Left cardiac atrium (tissue), 4 donors: ENCODE measurements at places on chromosomes 16 and 17. TPM values are rescaled to one million over a fixed set of nuclear protein-coding genes. Genes with fewer than 3 reads are reported as not detected.

GRCh38 chr16:57029161-57030160, 40.1 kb downstream of the NLRC5 start:
- DNase-seq, result no peak

GDE1 gene
- total RNA-seq, result 93.7 TPM

DNA sequence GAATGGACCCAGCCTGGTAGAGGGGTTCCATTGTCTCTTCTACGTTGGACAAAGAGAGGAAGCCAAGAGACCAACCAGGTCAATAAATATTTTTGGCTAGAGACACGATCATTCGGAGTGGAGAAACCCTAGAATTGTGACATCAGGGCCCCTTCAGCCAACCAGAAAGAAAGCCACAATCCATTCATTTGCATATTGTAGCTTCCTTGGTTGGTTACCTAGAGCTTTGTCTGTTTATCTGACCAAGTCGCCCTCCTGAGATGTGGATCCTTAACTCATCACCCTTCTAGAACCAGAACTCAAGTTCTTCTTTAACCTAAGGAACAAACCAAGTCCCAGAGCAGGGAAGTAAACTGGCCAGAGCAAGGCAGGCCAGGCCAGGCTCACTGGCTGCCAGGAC, at the start of gene CCDC182:
Gene CCDC182, minus strand, starts transcription at position 58 of the 400 bp plus-strand sequence. Its CDS starts 27 bp downstream, at position 31.
- no peak for DNase-seq

- DNase-seq, result no peak
Measured at GRCh38 chr16:83928341-83929055, 24.5 kb upstream of the OSGIN1 start.

DNA sequence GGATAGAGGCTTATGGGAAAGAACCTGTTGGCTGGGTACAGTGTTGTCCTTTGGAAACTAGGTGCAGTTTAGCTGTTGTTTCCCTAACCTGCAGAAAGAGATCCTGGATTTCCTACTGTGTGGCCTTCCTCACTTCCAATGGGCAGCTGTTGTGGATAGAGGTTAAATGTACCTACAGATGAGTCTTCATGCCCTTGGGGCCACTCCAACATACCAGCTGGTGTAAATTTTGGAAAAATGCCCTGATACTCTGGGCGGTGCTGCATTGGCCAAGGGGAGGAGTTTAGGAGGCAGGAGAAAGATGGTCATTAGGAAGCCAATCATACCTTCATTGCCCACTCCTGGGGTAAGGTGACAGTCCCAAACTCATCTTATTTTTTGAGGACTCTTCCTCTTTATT, 70.2 kb downstream of the SNX11 start:
- no peak for DNase-seq

LHX1 gene
- not detected for total RNA-seq

DNA sequence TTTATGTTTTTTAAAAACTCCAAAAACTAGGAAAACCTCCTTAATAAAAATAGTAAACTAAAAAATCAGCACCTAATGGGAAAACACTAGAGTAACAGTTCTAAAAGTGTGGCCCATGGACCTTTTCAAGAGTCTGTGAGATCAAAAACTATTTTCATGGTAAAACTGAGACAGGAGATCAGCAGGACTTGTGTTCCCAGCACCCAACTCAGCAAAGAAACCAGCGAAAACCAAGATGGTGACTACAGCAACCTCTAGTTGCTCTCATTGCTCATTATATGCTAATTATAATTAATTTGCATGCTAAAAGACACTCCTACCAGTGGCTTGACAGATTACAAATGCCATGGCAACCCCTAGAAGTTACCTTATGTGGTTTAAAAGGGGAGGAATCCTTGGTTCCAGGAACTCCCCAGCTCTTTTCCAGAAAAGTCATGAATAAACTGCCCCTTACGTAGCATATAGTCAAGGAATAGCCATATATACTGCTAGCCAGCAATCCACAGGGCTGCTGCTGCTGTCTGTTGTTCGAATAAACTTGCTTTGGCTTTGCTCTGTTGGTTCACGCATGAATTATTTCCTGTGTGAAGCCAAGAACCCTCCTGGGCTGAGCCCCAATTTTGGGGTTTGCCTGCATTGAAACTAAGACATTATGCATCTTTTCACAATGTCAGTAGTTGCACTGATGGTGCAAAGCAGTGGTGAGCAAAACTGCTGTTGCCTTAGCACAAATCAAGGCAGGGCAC, 12.4 kb downstream of the CMTR2 start:
- no peak for DNase-seq

GRCh38 chr16:71443714-71444113, 1.9 kb upstream of the TLE7 start:
- no peak for DNase-seq

DNA sequence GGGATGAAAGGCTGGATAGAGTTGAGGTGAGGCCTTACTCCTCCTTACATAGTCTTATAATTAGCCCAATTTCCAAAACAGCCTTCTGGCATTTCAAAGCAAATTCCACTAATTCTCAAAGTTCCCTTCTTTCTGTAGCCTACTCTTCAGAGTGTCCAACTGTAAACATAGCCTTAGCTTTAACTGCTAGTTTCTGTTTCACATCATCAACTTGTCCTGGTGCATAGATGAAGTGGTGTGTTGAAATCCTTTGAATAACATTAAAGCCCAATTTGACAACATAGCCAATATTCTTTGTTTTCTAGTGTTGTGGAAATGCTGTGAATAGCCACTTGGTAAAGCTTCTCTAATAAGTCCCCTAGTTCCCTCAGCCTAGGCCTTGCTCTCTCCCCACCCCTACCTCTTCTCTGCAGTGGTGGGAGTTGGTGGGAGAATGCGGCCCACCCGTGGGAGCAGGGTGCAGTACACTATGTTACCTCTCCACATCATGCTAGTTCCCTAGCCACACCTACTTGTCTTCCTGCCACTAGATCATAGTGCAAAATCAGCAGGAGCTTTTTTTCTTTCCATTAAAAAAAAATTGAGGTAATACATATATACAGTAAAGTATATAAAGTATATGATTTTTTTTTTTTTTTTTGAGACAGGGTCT, 127.0 kb upstream of the HAS3 start:
- no peak for DNase-seq

DNA sequence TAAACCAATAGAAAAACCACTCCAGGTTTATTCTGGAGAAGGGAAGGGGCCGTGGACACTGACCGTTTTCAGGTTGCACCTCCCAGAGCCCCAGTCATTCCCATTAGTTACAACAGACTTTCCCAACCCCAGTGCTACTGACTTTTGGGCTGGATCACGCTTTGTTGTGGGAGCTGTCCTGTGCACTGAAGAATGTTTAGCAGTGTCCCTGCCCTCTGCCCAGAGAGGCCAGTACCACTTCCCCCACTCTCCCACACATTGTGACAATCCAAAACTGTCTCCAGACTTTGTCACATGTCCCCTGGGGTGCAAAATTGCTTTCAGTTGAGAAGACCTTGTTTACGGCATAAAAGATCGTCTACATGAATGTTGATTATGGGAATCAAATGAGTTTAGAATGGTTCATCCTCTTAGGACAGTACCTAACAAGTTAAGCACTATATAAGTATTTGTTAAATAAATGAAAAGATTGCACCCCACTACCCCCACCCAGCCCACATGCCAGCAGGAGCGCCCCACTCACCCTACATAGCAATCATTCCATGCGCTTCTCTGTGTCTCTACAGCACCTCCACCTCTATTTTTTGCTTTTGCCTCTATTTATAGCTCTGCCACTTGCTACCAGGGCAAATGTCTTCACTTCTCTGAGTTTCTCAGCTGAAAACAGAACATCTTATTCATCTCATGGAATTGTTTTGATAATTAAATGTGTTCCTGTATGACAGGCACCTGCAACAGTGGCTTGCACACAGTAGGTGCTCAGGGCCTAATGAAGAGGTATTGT, 104.9 kb downstream of the AXIN2 start:
- DNase-seq, result no peak

- no peak for DNase-seq
Measured at GRCh38 chr17:34117332-34117731, 137.8 kb upstream of the CCL2 start.

DNA sequence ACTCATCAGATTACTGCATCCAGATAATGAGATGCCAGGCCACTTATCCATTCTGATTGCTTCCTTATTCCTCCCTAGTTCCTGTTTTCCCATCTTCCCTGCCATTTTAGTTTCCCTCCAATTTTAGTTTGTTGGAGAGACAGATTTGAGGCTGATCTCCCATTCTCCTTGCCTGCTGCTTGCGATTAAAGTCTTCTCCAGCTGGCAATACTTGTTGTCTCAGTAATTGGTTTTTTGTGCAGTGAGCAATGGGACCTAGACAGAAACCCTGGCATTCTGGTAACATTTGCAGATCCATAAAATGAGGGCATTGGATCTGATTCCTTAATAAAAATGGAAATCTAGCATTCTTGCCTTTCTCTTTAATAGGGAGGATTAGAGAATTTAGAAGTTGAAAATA, 17.6 kb upstream of the ELAC2 start:
- DNase-seq, result no peak

DNA sequence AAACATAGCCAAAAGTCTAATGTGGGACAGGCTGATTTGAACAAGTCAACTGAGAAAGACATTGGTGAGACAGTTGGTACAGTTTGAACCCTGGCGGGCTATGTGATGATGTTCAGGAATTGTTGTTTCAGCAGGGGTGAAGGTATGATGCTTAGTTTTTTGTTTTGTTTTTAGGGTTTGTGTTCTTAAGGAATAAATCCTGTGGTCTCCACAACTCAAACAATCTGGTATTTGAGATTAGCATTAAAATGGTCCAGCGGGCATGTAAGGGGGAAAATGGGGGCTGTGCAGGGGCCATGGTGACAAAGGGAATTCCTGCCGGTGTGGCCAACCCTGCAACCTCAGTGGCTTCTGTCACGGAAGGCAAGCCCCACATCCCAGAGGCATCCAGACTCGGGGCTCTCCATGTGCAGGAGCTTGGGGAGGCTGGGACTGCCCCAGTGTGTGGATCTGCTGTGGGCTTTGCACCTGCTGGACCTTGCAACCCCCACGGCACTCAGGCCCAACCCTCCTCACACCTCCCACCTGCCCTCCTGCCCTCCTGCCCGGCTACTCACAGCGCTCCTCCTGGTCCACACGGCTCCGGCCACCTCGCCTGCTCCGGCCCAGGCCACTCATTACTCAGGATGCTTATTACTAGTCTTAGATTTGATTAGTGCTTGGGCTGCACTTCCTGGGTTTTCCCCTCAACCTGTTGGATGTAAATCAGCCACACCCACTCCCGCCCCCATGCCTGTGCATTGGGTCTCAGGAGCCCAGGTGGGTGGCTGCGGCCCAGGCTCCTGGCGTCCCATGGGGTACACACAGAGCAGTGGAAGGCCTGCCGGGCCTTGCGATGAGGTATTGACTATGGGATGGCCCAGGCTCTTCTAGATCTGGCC, at the start of gene TNFRSF13B:
Gene TNFRSF13B, minus strand, starts transcription at position 661 of the 881 bp plus-strand sequence. Its CDS starts 43 bp downstream, at position 618.
- no peak for DNase-seq

NPIPA8 gene
- 0.68 TPM for total RNA-seq

KRT12 gene
- total RNA-seq, result not detected

GRCh38 chr17:17830740-17831207, 6.0 kb downstream of the SREBF1 start:
- DNase-seq, result no peak

- DNase-seq, result no peak
Measured at GRCh38 chr17:55524440-55525220, 13.4 kb upstream of the SMIM36 start.

SPATA22 gene
- total RNA-seq, result not detected

CCL4L2 gene
- not detected for total RNA-seq

PPL gene
- total RNA-seq, result 6.1 TPM

DNA sequence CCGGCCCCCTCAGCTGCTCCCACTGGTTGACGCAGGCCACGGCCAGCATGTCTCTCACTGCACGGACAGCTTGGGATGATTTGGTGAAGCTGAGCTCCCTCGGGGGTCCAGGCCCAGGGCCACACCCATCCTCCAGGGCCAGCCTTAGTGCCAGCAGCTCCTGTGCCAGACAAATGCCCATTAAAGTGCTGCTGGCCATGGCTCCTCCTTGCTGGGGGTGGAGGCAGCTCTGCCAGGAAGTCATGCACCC, 2.5 kb downstream of the TRIM47 start:
- DNase-seq, result no peak

DNA sequence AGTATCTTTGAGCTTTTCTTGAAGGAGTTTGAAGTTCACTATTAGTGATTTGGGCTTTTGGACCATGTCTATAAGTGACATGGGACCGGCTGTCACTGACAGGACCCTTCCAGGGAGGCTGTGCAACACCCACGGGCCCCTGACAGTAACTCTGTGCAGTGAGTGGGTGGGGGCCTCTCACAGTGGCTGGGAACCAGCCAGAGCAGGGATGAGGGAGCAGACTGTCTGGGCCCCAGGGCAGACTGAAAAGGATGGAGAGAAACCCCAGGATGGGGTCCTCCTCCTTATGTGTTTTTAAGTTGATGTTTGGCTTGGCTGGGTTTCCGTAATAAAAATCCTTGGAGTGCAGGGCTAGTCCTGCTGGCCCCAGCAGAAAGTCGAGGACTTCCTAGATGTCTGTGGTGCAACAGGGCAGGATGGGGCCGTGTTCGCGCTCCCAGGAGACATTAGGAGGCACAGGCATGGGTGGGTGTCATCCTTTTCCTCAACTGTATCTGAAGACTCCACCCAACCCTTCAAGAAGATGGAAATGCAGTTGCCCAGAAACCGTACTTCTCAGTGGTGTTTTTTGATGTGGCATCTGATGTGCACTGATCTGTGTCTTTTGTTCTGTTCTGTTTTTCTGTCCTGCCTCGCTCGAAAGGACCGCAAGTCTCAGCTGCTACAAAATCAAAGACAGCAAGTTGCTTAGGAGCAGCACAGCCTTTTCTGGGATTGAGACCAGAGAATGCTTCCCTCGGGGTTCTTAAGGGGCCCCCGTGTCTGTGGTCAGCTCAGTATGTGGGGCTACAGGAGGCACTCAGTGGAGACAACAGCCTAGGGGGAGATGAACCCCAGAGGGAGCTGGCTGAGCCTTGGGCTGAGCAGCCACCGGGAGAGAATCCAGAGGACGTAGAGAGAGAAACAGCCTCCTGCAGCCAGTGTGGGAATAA, 24.2 kb downstream of the PLD6 start:
- no peak for DNase-seq

GRCh38 chr16:78192734-78193488, 93.5 kb downstream of the WWOX start:
- DNase-seq, result no peak

GRCh38 chr16:26668026-26668425, 398.7 kb upstream of the C16orf82 start:
- DNase-seq, result no peak

DUXB gene
- not detected for total RNA-seq

CCR7 gene
- total RNA-seq, result 0.53 TPM

FBXW10 gene
- total RNA-seq, result not detected

SOX15 gene
- total RNA-seq, result 4.7 TPM

DNA sequence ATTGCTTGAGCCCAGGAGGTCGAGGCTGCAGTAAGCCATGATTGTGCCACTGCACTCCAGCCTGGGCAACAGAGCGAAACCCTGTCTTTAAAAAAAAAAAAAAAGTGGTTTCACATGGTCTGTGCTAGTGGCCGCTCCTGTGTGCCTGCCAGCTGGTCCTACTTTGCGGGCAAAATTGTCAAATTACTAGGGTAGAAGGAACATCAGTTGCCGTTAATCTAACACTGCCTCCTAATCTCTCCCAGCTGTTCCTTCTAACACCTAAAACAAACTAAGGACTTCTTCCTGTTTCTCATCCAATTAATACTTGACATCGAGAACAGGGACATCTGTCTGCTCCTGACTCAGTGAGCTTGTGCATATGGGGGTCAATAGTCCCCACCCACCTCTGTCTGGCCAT, 23.9 kb downstream of the TMEM11 start:
- DNase-seq, result no peak

- DNase-seq, result peak; percentile 60
Measured at GRCh38 chr17:79844869-79845600, 5.8 kb upstream of the CBX4 start.

GRCh38 chr16:14496786-14497185, 133.3 kb downstream of the PARN start:
- DNase-seq, result no peak
